Hematopoietic multipotent progenitor cell (in vitro differentiated cells): ENCODE measurements at places on chromosomes 7 and 10.

- DNase-seq: no peak
Measured at GRCh38 chr7:93235541-93235940, 3.4 kb downstream of the VPS50 start.

- no peak for DNase-seq
Measured at GRCh38 chr7:55437375-55437774, 72.2 kb downstream of the LANCL2 start.

DNA sequence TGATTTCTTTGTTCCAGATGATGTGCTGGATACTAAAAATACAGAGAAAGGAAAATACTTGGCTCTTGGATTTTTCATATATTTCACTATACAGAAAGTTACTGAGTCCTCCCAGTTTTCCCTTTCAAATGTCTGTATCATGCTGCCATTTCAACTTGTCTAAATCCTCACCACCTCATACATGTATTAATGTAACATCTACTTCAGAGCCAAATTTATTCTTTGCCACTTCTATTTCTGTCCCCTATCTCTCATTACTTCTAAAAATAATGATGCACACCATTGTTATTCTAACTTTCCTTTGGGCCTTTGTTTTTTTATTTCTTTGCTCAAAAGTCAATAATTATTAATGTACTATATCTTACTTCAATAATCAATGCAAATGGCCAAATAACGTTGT, 312.2 kb downstream of the MAGI2 start:
- DNase-seq: no peak

- peak; percentile 35 for DNase-seq
Measured at GRCh38 chr10:118241229-118242137, 100.6 kb downstream of the FAM204A start.

DNA sequence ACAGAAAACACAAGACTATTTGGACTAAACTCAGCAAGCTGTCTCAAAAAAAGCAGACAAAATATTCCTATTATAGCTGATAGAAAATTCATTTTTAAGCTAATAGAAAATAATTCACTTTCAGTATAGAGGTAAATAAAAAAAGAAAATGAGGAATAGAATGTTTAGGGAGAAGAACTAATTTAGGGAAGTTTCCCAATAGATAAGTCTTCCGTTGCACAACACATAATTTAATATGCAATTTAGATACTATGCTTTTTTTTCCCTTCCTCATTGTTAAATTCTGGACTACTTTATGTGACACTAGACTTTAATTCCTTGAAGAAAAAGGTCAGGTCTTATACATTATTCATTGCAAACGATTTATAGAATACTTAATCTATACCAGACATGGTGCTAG, 10.3 kb downstream of the PNPLA8 start:
- no peak for DNase-seq

DNA sequence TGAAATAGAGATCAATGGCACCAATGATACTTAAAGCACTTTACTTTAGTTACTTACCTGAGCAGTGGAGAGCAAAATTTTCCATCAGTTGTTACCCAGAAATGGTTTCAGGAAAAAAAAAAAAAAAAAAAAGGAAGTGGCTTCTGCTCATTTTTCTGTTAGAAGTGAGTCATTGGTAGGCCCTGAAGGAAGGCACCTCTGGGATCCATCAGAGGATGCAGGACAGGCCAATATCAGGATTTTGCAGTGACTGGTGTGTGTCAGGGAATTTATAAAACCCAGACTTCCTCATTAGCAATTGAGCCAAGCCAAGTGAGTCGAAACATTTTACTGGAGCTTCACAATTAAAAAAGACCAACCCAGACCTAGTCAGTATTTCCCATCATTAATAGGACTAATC, 2.3 kb upstream of the SMIM30 start:
- no peak for DNase-seq

DNA sequence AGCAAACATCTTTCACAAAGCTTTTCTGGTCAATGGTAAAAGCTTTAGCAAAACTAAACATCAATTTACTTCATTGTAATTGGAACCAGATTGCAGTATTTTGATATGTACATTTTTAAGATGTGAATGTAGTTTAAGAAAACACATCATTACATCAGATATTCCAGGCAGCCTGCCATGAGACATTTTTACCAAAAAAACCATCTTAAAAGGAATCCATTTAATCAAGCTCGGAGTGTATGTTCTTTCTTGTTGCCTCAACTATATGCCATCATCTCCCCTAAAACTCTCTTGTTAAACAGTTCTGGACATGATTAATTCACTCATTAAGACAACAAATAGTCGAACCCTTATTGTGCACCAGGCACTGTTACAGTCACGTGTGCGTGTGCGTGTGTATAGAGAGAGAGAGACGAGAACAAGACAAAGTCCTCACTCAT, 97.5 kb downstream of the UBE2H start:
- DNase-seq: no peak

DNA sequence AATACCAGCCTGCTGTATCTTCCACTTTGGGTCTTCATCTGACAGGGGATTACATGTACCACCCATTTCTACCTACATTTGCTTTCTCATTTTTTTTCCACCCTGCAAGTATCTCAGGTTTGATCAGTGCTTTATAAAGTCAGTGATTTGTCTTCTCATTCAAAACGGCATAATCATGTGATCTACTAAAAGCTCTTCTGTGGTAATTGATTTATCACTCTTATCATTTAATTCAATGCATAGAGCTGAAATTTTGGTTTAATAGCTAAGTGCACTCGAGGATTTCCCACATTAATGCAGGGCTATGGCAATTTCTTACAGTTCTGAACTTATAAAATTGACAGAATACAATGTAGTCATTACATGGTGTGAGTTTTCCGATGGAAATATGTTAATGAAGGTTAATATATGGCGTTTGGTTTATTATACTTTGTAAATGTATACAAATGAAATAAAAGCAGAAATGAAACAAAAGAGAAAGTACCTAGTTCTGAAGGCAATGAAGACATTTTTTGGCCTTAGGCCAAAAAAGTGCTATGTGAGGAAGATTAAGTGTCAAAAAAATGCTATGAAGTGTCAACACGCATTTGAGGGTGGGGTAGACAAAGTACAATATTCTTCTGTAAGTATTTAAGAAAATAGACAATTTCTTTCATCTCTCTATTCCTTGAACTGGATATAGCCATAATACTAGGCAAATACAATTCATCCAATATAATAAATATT, 457.3 kb downstream of the ETV1 start:
- DNase-seq: no peak

GRCh38 chr7:117135553-117135891, 182.2 kb downstream of the ST7 start:
- no peak for DNase-seq

- no peak for DNase-seq
Measured at GRCh38 chr10:53140506-53140905, 367.9 kb upstream of the MBL2 start.

- DNase-seq: no peak
Measured at GRCh38 chr7:91165846-91166230, 98.4 kb upstream of the FZD1 start.

DNA sequence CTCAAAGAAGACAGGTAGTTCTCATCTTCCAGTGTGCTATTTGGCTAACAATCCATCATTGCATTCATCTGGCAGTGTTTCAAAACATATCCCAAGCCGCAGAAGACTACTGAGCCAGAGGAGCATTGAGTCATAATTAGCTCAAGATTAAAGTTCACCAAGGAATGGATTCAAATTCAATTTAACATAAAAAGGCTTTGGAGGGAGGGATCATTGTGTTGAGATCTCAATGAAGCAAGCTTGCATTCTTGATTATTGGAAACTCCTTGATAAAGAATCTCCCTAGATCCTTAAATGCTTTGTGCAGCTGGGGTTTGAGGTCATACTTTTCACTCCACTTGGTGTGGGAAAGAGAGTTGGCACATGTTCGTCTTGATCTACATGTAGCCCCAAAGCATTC, 142.8 kb upstream of the SEMA3A start:
- no peak for DNase-seq

DNA sequence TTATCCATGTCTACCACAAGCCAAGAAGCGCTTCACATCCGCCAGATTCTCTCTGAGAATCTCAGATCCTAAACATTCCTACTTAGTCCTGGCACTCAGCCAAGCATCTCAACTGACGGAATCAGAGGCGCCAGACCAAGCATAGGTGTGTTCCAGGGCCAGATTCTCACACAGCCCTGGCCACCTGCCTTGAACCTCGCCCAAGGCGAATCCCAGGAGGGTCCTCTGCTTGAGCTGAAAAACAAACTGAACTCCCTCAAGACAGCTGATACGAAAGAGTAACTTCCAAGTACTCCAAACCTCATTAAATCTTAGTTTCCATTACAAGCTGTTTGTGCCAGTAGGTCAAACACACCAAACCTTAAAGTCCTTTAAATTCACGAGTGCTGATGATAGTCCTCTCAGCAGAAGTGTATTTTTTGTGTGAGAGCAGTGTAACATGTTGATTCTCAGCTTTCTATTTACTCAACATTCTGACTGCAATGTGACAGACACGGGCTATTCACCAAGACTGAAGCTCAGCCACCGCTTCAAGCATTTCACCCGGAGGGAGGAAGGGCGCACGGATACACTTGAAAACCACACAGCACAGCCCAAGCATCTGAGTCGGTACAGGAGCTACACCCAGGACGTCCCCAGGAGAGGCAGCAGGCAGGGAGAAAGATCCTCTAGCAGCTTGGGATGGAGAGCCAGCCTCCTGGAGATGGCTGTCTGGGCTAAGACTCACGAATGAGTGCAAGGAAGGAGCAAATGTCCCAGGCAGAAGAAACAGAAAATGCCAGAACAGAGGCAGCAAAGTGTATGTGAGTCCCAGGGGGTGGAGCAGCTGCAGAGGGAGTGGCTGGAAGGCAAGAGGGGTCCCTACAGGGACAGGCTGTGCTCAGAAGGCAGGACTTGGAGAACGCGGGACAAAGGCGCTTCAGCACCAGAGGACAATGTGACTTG, 6.0 kb downstream of the PARD3 start:
- no peak for DNase-seq

GRCh38 chr10:25451401-25451800, 276.6 kb downstream of the GPR158 start:
- no peak for DNase-seq

DNA sequence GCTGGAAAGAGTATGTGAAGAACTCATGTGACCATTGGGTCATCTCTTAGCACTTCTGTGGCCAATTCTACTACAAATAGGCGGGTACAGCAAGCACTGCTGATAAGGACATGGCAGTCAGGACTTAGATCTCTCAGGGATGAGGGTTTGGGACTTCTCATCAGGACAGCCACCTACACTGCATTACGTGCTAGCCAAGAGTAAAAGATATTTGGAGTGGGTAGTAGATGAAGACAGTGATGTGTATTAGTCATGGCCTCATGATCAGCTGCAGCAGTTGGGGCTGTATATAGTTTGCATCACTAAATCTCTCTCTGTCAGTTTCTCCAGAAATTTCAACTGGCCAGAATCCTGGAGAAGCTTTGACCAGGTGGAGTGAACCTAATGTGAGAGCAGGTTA, 9.2 kb downstream of the TAS2R60 start:
- DNase-seq: no peak

DNA sequence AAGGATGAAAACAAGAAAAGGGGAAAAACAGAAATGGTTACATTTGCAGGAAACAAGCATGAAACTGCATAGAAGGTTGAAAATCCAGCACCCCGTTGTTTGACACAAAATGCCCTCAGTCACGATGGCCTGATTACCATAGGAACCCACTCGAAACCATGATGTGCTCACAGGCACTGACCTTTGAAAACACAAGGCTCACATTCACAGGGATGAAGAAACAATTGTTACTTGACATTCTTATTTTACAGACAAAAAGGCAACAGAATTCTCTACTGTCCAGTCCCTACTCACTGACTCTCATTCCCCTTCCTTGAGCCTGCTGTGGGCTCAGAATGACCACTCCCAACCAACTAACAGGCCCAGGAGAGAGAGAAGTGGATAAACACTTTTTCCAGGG, 131.4 kb upstream of the PDLIM1 start:
- DNase-seq: no peak

GRCh38 chr7:34354899-34355298, 303.1 kb upstream of the NPSR1 start:
- DNase-seq: no peak

- no peak for DNase-seq
Measured at GRCh38 chr7:85239109-85239508, 52.3 kb upstream of the SEMA3D start.

GRCh38 chr7:15707570-15707969, 21.1 kb upstream of the MEOX2 start:
- DNase-seq: no peak

- DNase-seq: no peak
Measured at GRCh38 chr7:111750878-111751277, 188.6 kb upstream of the IMMP2L start.

DNA sequence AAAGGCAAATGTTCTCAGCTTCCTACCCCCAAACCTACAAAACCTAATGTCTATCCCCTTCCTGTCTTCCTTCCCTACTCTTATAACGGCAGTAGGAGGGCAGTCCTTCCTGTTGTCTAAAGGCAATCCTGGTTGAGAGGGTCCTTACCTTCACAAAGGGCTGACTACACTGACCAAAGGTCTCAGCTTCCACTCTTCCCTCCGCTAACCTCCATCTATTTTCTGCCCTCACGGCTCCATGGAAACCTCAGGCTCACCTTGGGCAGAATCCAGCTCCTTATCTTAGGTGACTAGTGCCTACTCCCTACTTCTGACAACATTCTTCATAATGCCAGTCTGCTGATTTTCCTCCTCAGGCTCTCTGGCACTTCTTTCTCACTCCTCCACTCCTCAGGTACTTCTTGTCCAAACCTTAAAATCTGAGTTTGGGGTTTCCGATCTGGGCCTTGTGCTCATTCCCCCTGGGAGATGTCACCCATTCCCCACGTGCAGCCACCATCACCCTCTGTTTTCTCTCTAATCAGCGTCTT, 542 bp downstream of the FBXL13 start:
- no peak for DNase-seq

GRCh38 chr10:96491303-96491702, 22.4 kb downstream of the TLL2 start:
- no peak for DNase-seq

DNA sequence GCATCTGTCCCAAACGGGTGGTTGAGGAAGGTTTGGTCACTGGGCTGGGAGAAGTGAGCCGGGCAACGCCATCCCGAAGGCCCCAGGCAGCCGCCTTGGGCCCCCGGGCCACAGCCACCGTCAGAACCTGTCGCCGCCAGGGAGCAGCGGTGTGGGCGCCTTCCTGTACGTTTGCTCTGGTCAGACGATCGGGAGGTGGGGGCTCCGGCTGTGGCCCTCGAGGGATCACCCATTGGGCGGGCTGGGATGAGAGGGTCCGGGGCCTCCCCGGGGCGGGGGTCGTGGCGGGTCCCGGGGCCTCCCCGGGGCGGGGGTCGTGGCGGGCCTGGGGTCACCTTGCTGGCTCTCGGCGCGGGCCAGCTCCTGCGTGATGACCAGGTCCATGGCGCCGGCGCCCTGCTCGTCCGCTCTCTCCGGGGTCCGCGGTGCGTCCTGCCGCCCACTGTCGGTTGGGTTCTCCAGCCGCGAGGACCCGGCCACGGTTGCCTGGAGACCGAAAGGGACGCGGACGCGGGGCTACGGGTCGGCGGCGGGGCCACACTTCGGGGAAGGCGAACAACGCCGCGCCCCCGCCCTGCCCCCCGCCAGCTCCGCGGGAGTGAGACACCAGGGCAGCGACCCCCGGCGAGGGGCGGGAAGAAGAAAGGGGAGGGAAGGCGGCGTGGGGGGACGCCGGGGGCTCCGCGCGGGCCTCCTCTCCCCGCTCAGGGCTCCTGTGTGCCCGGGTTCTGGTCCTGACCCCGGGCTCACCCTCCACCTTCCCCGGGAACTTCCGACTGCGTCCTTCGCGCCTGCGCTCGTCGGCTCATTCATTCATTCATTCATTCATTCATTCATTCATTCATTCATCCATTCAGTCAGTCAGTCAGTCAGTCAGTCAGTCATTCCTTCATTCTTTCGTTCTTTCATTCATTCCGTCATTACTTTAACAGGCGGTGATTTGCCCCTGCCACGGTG, at the start of gene CFAP46:
CFAP46 (minus strand) TSS at position 470 of the 957 bp plus-strand sequence; CDS start at position 384, 86 bp downstream.
- DNase-seq: peak; percentile 38

GRCh38 chr10:125140151-125140550, 20.2 kb downstream of the CTBP2 start:
- no peak for DNase-seq
